ENCODE measurements at places on chromosomes 2 and 18. TPM values are rescaled to one million over a fixed set of nuclear protein-coding genes. Genes with fewer than 3 reads are reported as not detected.

The PRKAG3 gene
- total RNA-seq: not detected

The GREB1 gene
- 0.29 TPM for total RNA-seq

The PAX8 gene
- total RNA-seq: 2.9 TPM

The DHRS9 gene
- not detected for total RNA-seq

The LYPD6B gene
- total RNA-seq: 12.5 TPM

The OTOS gene
- not detected for total RNA-seq

The LRATD1 gene
- total RNA-seq: not detected

The ST8SIA5 gene
- not detected for total RNA-seq

The SERPINB4 gene
- 0.14 TPM for total RNA-seq

The TTN gene
- under 0.01 TPM for total RNA-seq

The ITGAV gene
- 204 TPM for total RNA-seq

The OST4 gene
- 174 TPM for total RNA-seq

The TTR gene
- total RNA-seq: not detected

The ANKRD62 gene
- total RNA-seq: not detected

The ELP2 gene
- 80.2 TPM for total RNA-seq

The ESPNL gene
- total RNA-seq: 0.57 TPM

The ASB18 gene
- total RNA-seq: not detected

The MOGAT1 gene
- not detected for total RNA-seq

The STARD6 gene
- total RNA-seq: not detected

The DYNAP gene
- not detected for total RNA-seq

The HAAO gene
- 0.14 TPM for total RNA-seq

The CCDC148 gene
- 0.86 TPM for total RNA-seq

The MERTK gene
- total RNA-seq: 0.44 TPM

The IL1B gene
- 183 TPM for total RNA-seq

The CXCR4 gene
- total RNA-seq: 3.6 TPM

The RNU2-63P gene
- total RNA-seq: not detected

The TGFBRAP1 gene
- total RNA-seq: 42.5 TPM

The B3GNT7 gene
- 0.14 TPM for total RNA-seq
